ENCODE measurements at places on chromosomes 5 and 9.

- DNase-seq = no peak
Measured at GRCh38 chr9:88991066-88992034, at the start of gene S1PR3. Gene S1PR3, plus strand, starts transcription at chr9:88991468. Its CDS starts 9,733 bp downstream, at chr9:89001201.

DNA sequence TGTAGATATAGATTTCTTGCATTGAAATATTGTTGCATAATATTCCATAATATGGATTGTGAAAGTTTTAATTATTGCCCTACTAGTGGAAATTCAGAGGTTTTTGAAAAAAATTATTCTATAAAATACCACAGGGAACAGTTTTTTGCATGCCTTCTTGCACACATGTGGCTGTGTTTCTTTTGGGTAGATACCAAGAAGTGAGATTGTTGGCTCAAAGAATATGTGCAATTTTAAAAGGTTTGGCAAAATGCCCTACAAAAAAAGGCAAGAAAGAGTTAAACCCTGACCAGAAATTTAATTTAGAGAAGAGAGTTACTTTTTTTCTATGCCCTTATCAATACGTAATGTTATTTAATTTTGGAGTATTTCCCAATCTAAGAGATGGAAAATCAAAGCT lies 270.8 kb upstream of the DAPK1 start:
- no peak for DNase-seq

- DNase-seq = no peak
Measured at GRCh38 chr5:172224996-172225395, 31.0 kb downstream of the EFCAB9 start.

GRCh38 chr9:83937861-83938455 lies 16.7 kb upstream of the KIF27 start:
- no peak for DNase-seq

DNA sequence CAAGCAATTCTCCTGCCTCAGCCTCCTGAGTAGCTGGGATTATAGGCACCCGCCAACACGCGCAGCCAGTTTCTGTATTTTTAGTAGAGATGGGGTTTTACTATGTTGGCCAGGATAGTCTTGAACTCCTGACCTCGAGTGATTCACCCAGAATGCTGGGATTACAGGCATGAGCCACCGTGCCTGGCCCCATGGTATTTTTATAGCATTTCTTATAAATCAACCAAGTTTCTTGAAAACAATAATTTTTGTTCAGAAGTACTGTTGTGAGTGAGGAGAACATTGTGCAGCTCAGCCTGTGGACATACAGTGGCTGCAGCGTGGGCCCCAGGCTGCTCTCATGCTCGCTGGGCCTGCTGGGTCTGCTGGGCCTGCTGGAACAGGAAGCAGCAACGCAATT lies 45.3 kb downstream of the MAP1B start:
- no peak for DNase-seq

- no peak for DNase-seq
Measured at GRCh38 chr5:83919071-83920041, 198.7 kb upstream of the HAPLN1 start.

- no peak for DNase-seq
Measured at GRCh38 chr5:17434982-17435381, 63.0 kb upstream of the TAF11L2 start.

GRCh38 chr5:139930406-139930805 lies 112.7 kb downstream of the NRG2 start:
- DNase-seq = no peak

DNA sequence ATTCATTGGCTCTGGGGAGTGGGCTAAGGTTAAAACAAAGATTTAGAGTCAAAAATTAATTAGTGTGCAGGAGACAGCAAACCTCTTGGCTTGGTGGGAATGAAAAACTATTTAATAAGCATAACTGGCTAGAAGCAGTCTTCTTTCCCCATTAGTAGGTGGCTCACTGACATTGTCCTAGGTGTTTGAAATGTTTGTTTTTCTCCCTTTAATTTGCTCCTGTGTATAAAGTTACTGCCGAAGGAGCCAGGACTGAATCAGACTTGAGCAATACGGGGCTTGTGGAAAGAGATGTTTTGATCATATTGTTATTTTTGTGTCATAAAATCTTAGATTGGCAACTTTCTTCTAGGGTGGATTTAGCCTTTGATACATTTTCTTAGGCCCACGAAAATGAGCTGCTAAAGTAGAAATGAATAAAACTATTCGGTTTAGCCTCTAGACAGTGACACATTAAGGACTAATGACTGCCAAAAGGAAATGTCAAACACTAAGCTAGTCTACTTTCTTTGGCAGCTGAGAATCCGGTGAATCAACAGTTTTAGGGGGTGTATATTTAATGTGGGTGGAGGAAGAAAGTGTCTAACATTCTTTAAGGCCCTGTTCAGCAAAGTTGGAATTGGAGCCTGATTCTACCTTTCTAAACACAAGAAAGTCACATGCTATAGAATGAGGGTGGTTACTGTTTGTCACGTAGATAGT lies 30.2 kb downstream of the LRRTM2 start:
- DNase-seq = no peak

GRCh38 chr5:24376616-24377015 lies 268.2 kb downstream of the CDH10 start:
- DNase-seq = no peak

DNA sequence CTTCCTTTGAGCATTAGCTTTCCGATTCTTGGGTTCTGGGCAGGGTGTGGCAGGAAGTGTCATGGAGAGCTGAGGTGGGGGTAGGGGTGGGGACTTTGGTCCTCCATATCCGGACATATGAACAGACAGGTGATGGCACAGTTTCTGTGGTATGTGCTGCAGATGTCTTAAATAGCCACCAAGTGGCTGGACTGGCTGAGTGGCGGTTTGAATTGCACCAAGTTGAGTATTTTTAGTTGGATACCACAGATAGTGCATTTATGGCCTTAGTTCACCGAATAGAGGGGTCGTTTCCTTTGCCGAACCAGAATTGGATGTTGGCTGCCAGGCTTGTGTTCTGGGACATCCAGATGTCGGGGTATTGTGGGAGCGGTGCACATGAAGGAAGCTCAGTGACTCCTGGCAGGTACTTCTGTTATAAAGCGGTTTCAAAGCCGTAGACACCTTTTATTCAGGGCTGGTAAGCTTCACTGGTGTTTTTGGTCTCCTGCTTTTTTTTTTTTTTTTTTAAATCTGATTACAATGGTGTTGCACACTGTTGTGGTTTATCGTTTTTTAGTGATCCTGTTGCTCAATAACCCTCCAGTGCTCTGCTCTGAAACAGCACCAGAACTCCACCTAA lies 15.1 kb upstream of the TNFAIP8 start:
- no peak for DNase-seq

- no peak for DNase-seq
Measured at GRCh38 chr5:9166202-9167112, 379.4 kb downstream of the SEMA5A start.

- DNase-seq = no peak
Measured at GRCh38 chr9:20551835-20552234, 70.5 kb downstream of the MLLT3 start.

DNA sequence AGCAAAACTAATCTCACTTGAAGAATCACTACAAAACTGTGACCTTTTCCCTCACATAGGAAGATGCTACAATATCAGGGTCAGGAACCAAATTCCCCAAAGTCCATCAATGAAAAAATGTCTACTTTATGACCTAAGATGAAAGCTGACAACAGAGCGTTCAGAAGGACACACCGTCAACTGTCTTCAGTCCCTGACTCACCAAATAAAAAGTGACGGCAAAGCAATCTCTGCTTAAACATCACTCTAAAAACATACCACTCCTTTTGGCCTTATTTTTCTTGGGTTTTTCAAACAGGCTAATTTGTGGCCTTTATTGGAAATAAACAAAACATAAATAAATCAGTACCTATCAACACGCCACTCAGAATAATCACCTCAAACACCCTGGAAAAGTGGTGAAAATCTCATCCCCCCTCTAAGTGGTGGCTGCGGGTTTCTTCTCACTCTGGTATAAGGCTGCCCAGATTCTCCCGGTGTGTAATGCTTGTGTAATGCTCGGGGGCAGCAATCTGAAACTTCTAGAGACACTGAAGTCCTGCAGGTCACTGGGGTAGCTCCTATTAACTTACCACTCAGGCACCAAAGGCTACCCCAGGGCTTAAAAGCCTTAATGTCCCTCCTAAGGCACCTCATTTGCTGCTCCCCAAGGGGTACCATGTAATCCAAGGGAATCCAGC lies 29.5 kb downstream of the SEMA4D start:
- no peak for DNase-seq

- DNase-seq = no peak
Measured at GRCh38 chr9:69376651-69377050, 51.6 kb downstream of the ENTREP1 start.

GRCh38 chr5:79697222-79698170 lies 7.9 kb downstream of the CMYA5 start:
- DNase-seq = no peak

DNA sequence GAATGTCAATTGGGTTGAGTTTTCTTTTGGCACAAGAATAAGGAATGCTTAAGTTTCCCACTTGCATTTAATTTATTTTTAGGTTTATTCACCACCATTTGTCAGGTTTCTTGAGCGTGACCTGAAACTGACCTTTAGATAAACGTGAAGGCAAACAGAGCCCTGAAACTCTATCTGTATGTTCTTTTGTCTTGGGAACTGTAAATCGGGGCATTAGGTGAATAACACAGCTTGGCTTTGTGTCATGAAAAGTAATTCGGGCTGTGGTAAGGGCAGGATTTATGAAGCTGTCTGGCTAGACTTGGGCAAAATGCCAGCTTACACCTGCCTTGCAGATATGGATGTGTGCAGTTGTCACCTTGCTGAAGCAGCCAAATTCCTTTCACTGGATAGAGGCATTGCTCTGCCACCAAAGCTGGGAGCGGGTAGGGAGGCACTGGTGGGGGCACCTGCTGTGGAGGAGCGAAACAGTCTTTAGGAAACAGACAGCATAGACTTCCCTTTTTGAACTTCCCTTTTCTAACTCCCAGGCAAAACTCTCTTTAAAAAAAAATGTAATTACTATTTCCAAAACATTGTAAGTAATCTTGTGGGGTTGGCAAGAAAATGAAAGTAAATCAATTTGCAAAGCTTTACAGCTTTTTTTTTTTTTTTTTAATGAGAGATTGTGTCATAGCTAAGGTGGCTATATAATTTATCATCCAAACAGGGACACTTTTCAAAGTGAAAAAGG lies 545.2 kb downstream of the CSNK1G3 start:
- peak; percentile 33 for DNase-seq

GRCh38 chr9:134917431-134918373 lies at the start of gene FCN1:
Gene FCN1, minus strand, starts transcription at chr9:134917912. Its CDS starts 41 bp downstream, at chr9:134917871.
- DNase-seq = no peak

DNA sequence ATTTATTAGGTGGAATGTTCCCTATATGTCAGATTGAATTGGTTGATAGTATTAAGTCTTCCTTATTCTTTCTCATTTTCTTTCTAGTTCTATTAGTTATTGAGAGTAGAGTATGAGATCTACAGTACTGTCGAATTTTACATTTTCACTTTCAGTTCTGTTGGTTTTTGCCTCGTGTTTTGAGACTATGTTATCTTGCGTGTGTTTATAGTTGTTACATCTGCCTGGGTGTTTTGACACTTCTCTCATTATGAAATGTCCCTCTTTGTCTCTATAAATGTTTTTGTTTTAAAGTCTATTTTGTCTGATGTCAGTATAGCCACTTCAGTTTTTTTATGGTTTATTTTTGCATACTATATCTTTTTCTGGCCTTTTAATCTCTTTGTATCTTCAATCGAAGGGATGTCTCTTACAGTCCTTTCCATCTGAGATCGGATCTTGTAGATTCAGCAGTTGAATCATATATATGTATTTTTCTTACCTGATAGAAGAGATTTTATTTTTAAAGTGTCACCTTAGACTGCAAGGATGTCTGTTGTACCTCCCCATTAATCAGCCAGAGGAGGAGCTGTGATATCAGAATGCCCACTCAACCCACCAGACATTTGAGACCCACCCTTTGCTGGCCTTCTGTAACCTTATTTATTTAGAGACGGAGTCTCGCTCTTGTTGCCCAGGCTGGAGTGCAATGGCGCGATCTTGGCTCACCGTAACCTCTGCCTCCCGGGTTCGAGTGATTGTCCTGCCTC lies 20.7 kb downstream of the EHMT1 start:
- DNase-seq = no peak

DNA sequence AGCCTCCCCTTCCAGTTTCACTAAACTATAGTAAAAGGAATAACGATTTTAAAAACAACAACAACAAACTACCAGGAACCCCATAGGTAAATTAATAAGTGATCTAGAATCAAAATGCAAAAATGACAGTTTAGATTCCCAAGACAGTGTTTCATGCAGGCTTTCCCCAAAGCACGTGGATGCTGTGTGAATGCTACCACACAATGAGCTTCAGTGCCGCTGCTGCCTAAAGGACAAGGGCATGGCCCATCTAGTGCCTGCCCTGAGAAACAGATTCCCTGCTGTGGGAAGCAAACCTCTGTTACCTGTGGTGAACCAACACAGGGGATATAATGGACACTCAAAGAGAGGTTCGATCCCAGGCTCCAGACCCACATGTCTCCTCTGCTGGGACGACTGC lies 23.7 kb upstream of the CKMT2 start:
- DNase-seq = no peak

DNA sequence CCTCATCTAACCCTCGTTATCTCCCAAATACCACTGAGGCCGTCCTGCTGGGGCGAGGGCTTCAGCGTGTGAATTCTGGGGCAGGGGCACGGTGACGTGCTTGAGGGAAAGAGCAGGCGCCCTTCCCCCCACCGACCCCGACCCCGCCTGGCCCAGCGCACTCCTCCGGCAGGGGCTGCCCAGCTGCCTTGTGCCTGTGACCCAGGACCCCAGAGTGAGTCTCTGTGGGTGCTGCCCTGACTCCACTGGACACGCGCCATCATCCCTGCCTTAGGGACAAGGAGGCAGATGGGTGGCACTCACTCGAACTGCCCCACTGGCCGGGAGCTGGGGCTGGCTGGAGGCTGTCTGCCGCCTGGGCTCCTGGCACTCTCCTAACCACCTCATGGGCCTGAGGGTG lies 136.2 kb upstream of the LPCAT1 start:
- DNase-seq = no peak

GRCh38 chr9:85405566-85405950 lies 336.2 kb downstream of the AGTPBP1 start:
- no peak for DNase-seq

DNA sequence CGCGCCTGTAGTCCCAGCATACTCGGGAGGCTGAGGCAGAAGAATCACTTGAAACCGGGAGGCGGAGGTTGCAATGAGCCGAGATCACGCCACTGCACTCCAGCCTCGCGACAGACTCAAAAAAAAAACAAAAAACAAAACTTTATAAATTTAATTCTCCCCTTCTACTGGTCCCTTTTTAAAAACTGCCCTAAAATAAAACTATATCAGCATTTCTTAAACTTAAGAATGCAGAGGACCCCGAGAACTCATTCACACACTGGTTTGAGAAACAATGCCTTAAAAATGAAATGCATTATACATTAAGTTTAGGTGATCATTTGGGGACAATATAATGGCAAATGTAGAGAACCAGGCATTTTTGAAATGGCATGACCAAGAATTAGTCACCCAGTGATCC lies 2.3 kb downstream of the C5orf15 start:
- no peak for DNase-seq

Measured in NCI-H1436 treated with DMSO at 0.1 percent for 48 hours (cell line).